ENCODE measurements at places on chromosomes 12 and 14.
A peak's percentile ranks its signal among the peaks of the same experiment; 100 is the strongest.

DNA sequence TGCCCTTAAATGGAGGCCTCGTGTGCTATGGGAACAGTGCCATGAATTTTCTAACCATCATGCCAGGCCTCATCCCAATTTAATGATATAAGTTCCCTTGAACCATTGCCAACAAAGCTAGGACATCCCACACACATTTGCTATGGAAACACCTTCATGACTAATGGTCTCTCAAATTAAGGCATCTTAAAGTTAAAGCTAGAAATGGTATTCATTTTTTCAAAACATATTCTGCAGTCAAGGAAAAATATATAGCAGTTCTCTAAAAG lies 117.3 kb downstream of the BTG1 start:
- no peak for DNase-seq

DNA sequence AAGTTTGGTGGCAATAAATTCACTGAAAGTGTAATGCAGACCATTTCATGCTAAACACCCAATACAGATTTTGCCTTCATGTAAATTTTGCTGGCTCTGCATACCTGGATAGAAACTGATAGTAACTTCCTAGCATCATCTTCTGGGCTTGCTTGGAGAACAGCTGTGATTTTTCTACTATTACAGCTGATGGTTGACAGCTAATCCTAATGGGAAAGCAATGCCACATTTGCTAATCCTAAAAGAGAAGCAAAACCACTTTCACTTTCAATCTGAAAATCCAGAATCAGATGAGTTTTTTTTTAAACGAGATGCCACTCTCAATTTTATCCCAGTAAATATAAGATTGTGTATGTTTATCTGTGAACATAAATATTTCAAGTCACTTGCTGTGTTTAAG lies 1035.9 kb downstream of the TRHDE start:
- DNase-seq, result no peak

DNA sequence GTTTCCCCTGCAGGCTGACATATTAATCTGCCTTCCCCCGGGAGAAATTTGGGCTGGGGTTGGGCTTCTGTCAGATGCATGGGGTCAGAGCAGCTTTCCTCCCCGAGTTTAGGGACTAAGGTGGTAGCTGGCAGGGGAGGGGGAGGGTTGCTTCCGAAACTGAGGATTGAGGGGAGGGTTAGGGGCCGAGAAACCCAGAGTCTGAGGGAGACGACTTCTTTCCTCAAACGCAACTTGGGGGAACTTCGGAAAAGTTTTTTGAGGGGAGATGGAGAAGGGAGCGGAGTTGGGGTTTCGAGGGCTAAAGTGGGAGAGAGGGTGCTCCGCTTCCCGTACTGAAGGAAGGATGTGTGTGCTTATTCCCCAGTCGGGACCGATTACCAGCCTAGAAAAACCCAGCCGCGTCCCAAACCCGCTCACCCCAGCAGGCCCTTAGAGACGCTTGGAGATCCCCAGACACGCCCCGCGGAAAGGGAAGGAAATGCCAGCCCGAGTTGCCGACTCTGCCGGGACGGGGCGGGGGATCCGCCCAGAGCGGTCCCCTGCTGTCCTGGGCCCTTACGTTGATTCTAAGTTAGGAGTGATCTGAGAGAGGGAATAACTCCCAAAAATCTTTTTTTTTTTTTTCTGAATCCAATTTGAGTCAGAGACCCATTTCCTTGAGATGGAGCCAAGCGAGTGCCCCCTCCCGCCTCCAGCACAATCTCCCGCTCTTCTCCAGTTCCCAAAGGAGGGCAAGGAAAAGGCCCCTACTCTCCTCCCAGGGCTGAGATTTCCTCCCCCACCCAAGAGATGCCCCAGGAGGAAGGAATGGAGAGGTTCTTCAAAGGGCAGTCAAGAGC lies 61.9 kb downstream of the SMUG1 start:
- peak; percentile 65 for DNase-seq

GRCh38 chr12:109863847-109864712 lies 16.3 kb downstream of the GLTP start:
- peak; percentile 39 for DNase-seq

- peak; percentile 15 for DNase-seq
Measured at GRCh38 chr14:82855912-82856391, 1322.3 kb upstream of the SEL1L start.
